T-helper 22 cell (primary cell): ENCODE measurements at places on chromosomes 4 and X.
A peak's percentile ranks its signal among the peaks of the same experiment; 100 is the strongest.

GRCh38 chr4:1767770-1768366, 25.2 kb upstream of the FGFR3 start:
- DNase-seq: no peak

- DNase-seq: no peak
Observed at GRCh38 chr4:53453385-53453784, 75.9 kb downstream of the FIP1L1 start.

DNA sequence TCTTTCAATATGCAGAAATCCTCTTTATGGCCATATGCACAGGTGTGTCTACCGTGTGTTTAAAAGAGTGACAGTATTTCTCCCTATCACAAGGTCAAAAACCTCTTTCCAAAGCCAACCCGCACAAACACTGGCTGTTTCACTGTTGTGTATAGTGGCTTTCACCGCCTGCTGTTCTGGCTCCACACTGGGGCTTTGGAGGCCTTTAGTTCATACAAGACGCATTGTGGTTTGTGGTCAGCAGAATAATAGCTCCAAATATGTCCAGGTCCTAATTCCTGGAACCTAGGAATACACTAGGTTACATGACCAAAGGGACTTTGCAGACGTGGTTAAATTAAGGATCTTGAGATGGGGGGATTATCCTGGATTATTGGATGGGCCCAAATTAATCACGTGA, 40.7 kb upstream of the FAM9A start:
- DNase-seq: no peak

DNA sequence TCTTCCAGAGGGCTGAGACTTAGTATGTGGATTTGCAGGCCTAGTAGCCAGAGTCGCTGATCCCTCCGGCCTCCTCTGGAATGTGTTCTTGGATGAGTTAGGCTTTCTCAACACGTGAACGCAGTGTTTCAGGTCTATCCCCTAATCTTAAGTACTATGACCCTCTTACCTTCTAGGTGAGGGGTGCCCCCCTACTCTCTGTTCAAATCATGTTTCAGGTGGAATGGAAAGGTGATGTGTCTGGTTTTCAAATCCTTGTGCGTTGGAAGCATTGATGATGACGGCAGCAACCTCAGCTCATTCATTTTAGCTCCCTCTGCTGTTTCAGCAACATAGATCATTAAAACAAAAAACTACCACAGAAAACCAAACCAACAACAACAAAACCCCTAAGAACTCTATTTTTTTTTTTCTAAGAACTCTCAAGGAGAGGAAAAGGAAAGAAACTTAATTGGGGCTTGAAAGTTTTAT, 56.4 kb downstream of the RWDD4 start:
- no peak for DNase-seq

DNA sequence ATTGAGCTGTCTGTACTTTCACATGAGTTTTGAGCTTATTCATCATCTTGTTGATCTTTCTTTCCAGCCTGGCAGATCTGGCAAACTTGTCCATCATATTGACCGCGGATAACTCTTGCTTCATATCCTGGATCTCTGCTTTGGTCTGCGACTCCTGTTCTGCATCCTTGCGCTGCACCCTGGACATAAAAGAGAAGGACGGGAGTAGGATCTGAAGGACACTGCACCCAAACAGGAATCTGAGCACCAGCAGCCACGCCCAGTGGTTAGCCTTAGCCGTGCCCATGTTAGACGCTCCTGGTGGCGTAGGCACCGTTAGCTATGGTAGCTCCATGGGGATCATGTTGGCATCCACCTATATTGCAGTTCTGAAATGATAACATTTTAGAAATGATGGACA, 56.6 kb downstream of the LARP7 start:
- no peak for DNase-seq

GRCh38 chr4:183201331-183201730, 102.3 kb downstream of the WWC2 start:
- no peak for DNase-seq

DNA sequence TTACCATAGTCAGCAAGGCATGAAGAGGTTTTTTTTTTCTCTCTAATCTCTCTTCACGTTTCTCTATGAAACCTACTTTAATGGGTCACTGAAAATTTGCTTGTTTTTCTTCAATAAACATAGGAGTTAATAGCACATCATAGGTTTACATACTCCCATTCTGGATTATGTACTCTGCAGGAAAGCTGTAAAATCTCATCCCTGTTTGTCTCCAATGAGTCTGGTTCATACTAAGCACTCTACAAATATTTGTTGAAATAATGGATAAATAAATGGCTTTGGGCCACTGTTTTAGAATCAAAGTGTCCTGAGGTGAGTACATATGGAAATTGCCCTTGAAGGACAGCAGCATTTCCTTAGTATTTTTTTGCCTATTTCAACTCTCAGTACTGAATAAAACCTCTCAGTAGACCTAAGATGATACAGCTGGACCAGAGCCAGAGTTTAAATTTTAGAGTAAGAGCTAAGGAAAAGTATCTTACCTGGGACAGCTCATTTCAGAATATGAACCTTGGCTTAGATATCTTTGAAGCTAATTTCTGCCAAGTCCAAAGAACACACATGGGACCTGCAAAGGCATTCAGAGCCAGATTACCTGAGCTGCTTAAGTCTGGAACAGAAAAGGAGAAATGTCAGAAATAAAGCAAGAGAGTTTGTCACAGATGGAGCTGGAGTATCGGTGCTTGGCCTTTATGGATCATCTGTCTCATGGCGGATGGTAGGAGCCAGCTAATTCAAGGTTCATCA, 34.4 kb downstream of the PF4 start:
- DNase-seq: no peak

DNA sequence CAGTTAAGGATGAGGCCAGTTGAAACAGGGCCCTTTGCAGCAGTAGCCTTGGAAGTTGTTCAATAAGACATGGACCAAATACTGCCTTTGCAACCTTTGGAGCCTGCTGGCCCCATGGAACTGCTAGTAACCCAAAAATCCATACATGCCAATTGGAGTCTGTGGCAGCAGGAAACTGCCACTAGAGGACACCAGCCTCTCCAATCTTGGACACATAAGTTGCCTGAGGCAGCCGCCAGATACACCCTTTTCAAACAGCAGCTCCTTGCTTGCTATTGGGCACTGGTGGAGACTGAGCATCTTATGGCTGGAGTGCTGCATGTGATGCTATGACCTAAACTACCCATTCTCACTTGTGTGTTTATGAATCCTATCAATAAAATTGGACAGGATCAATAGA, 14.8 kb upstream of the LAP3 start:
- no peak for DNase-seq

DNA sequence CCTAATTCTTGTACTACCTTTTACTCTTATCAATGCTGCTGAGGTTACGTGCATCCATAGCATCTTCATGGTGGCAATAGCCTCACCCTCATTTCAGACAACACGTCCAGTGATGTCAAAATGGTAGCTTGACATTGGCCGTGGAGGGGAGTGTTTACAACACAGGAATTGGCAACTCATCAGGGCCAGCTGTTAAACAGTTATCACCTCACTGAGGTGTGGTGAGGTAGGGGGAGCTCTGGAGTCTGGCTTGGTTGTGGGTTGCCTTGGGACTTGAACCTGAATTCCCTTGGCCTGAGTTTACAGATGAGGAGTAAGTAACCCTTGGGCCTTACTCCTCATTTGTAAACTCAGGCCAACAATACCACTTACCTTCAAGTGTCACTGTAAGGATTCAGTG, 10.4 kb downstream of the SASH3 start:
- DNase-seq: no peak

GRCh38 chr4:175790083-175790482, 22.0 kb downstream of the GPM6A start:
- no peak for DNase-seq

DNA sequence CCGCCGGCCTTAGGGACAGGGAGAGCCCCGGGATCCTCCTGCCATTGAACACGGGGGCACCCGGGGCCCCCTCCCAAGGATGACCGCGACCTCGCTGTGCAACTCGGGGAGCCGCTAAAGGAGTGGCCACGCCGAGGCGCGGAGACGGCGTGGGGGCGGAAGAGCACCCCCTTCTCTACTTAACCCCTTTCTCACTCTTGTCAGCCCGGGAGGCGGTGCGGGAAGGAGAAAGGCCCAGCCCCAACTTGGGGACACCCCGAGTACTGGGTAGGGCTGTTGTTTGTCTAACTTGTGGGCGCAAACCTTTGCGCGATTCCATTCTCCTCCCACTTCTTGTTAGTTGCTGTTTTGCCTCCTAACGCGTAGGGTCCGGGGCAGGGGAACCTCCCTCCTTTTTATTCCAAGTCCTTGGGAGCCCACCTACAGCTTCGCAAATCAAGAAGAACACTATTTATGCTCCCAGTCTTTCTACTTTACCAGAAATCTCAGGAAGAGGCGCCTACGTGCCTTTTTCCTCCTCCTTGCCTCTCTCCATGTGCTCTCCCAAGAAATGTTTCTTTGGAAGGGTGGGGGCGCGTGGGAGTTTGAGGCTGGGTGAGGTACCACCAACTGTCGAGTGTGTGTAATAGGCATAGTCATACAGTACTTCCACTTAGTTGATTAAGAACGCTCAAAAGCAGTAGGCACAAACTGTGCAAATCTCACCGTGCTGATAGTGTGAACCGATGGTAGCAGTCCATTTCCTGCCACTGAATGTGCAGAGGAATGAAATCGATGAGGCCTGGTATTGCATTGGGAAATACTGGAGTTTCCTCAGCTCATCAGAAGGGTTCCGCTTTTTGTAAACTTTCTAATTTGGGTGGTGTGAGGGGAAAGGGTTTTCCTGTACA, 813 bp downstream of the DIAPH2 start:
- DNase-seq: peak; percentile 8

DNA sequence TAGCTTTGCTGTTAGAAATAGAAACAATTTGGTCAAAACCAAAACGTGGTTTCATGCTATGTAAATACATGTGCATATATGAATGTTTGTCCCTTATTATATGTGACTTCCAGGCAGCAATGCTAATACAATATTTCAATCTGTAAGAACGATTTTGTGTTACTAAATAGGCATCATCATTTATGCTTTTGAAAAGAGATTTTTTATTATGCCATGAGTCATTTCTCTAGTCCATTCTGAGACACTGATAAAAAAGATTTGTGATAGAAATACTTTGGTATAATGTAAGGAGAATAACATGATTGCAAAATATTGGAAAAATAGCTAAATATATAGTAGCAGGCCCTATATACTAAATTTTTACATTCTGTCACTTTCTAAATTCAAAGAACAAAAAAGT, 28.9 kb downstream of the SYNPO2 start:
- no peak for DNase-seq

DNA sequence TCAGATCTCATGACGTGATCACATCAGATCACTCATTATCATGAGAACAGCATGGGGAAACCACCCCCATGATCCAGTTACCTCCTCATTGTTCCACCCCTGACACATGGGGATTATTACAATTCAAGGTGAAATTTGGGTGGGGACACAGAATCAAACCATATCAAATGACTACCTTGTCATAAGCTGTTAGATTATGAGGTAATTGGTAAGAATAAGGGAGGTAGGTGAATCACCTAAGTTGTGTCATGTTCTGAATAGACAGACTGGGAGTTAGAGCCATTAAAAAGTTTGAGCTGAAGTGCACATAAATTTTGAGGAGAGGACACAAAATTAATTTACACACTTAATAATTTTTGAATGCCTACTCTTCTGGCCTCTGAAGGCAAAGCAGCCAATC, 24.7 kb downstream of the SLC9B1 start:
- no peak for DNase-seq

DNA sequence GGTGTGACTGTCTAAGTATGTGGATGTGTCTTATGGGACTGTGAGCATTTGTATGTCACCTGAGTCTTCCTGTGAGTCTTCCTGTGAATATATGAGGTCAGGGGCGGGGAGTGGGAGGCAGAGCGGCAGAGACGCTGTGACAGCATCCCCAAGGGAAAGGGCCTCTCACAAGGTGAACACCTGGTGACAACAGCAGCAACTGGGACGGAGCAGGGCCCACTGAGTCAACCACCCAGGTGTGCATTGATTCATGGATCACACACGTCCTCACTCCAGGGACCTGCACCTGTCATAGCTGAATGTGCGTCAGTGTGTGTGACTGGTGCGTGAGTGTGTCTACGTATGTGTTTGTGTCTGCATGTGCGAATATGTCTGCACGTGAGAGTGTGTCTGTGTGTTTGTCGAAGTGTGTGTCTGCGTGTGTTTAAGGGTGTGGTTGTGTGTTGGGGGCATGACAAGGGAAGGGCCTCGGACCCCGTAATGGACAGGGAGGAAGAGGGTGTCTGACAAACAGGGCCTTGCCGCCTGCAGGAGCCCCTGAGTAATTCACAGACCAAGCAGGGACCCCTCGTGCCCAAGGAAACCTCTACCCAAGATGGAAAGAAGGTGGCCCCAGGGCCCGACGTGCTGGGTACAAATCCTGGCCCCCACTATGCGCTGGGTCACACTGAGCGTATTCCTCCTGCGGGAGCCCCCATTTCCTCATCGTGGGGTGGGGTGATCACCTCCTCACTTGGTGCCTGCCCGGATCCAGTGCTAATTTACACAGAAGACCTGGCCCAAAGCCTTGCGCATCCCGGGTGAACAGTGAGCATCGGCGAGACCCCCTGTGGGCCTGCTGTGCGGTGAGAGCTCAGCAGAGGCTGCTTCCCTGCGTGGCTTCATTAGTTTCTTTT, 76.7 kb downstream of the ABLIM2 start:
- DNase-seq: no peak

GRCh38 chrX:119729408-119730201, 28.8 kb upstream of the SOWAHD start:
- DNase-seq: peak; percentile 27

- no peak for DNase-seq
Observed at GRCh38 chr4:24559889-24560288, 24.5 kb downstream of the DHX15 start.

DNA sequence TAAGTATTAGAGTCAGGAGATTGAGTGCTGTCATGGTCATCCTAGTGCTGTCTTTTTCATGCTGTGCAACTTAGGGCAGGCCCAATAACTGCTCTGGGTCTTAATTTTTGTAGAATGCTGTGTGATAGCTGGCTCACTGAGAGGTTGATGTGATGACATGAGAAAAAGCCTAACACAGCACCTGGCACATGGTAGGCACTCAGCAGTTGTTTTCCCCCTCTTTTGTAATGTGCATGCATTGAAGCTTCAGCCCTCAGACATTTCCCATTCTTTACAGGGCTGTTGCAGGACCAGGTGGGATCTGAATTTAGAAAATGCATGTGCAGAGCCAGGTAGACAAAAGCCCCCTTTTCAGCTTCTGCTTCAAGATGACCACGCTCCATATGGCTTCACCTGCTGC, 44.1 kb upstream of the SOX3 start:
- no peak for DNase-seq
